ENCODE measurements at places on chromosomes 7 and 10.
A peak's percentile ranks its signal among the peaks of the same experiment; 100 is the strongest.

DNA sequence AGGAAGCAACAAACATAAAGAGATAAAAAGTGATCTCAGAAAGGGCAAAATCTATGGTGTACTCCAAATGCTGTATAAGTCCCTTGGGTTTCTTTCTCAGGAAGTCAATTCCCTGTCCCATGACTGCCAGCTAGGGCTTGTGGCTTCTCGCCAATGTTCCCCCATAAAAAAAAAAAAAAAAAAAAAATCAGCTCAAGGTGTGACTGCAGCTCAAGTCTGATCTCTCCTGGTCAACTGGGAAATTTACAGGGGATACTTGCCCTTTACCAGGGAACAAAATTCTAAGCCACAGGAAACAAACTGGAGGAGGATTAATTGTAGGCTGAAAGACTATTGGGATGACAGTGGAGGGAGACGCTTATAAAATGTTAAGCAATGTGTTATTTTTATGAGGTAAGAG lies 76.0 kb downstream of the PCGF5 start:
- H3K36me3 ChIP-seq = no peaks in the 10 kb centered on the region
- DNase-seq = no peak
- no peak overlapping the region for H3K27ac ChIP-seq

DNA sequence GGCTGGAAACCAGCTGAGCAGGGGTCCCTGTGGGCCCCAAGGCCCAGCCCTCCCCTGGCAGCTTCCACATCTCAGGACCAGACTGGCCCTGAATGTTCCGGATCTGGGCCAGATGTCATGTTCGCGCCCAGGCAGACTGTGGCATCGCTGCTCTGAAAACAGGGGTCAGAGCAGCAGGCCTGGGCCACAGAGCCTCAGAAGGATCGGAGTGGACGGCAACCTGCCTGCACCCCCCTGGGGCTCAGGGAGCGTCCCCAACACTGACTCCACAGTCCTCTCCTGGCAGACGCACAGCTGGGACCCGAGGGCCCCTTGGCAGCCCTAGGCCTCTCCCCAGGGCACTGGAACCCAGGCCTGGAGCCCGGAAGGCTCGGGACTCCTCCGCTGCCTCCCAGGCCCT lies 91.3 kb upstream of the DNAAF5 start:
- peaks cover 4% of the 10 kb centered on the region for H3K36me3 ChIP-seq
- H3K4me1 ChIP-seq = peaks cover 12% of the 10 kb centered on the region
- no peak overlapping the region for H3K27ac ChIP-seq
- no peak overlapping the region for H3K4me3 ChIP-seq

DNA sequence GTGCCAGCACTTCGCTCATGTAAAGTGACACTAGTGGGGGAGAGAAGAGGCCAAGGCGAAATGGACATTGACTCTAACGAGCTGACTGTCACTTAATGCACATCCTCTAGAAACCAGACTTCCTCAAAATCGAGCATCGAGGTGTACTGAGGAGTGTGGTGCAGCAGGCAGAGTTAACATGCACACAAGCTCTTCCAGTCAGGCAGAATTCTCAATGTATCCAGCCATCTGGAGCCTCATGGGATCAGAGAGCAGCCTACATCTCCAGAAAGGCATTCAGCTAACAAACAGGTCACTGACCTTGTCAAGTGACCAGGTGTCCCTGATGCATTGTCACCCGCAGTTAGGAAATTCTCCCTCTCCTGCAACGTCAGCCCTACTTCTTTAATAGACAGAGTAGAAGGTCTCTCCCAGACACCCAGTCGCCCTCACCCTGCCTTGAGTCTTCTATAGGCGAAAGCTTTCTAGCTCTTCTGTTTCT lies 259.8 kb upstream of the AOAH start:
- peaks cover 20% of the 10 kb centered on the region for H3K36me3 ChIP-seq
- no peak for DNase-seq
- no peaks in the 10 kb centered on the region for H3K27me3 ChIP-seq
- peaks cover 19% of the 10 kb centered on the region for H3K4me1 ChIP-seq

DNA sequence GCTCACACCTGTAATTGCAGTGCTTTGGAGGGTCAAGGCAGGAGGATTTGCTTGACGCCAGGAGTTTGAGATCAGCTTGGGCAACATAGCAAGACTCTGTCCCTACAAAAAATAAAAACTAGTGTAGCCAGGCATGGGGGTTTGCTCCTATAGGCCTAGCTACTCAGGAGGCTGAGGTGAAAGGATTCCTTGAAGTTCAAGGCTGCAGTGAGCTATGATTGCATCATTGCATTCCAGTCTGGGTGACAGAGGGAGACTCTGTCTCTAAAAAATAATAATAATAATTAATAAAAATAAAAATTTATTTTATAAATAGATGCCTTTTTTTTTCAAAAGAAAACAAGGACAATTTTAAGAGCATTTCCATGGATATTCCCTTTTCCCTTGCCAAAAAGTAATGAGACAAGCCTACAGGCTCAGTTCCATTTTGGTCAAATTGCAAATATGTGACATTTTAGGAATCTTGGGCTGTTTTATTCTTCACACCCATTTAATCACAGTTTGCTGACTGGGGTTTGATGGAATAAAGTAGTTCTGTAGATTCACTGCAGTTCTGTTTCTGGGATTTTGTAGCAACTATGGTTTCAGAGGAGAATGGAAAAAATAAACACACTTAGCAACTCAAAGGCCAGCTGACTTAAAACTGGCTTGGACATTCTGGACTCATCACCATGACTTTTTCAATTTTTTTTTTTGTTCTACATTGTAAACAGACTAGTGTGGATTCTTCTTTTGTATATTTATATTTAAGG lies 48.4 kb upstream of the ARHGAP21 start:
- H3K27me3 ChIP-seq = no peaks in the 10 kb centered on the region
- H3K27ac ChIP-seq = no peak overlapping the region
- no peaks in the 10 kb centered on the region for H3K4me1 ChIP-seq
- H3K4me3 ChIP-seq = no peak overlapping the region
- no peaks in the 10 kb centered on the region for H3K36me3 ChIP-seq
- no peak for DNase-seq

DNA sequence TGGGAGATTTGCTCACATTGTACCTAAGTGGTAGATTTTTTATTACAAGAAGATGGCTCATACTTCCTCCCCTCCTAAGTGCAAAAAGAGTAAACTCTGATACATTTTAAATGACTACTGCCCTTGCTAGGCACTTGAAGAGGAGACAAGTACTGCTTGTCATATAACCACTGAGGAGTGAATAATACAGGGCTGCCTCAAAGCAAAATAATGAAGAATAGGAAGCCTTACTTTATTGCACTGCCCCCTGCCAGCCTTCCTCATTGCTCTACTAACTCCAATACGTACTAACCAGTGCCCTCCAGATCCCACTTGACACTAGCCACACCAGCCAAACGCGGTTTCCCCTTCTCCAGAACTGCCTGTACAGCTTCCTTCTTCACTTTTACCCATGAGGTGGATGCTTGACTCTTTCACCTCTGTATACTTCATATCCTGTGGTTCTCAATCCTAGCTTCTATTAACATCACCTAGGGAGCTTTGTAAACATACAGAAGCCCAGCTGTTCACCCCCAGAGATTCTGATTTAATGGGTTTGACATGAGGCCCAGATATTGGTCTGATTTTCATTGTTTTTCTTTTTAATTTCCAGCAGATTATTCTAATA lies 11.7 kb upstream of the MTERF1 start:
- no peak overlapping the region for H3K27ac ChIP-seq
- DNase-seq = no peak
- peaks cover 11% of the 10 kb centered on the region for H3K27me3 ChIP-seq
- H3K4me1 ChIP-seq = no peaks in the 10 kb centered on the region
- H3K36me3 ChIP-seq = peaks cover under 1% of the 10 kb centered on the region

- H3K27me3 ChIP-seq = no peaks in the 10 kb centered on the region
- no peak overlapping the region for H3K27ac ChIP-seq
- DNase-seq = no peak
- H3K4me3 ChIP-seq = no peak overlapping the region
Observed at GRCh38 chr7:157416011-157416410, 79.2 kb downstream of the DNAJB6 start.

GRCh38 chr10:75739414-75740143 lies 308.2 kb downstream of the LRMDA start:
- H3K4me3 ChIP-seq = no peak overlapping the region
- no peaks in the 10 kb centered on the region for H3K4me1 ChIP-seq
- no peak overlapping the region for H3K27ac ChIP-seq
- no peaks in the 10 kb centered on the region for H3K27me3 ChIP-seq
- DNase-seq = no peak

- H3K27me3 ChIP-seq = peaks cover 26% of the 10 kb centered on the region
- peak overlapping the region; percentile 80 for H3K4me3 ChIP-seq
- H3K4me1 ChIP-seq = peaks cover 38% of the 10 kb centered on the region
- no peaks in the 10 kb centered on the region for H3K36me3 ChIP-seq
- no peak for DNase-seq
Observed at GRCh38 chr10:100008708-100009282, 952 bp downstream of the DNMBP start.

GRCh38 chr10:135601-136464 lies 578 bp downstream of the ZMYND11 start:
- H3K4me3 ChIP-seq = peak overlapping the region; percentile 78
- peaks cover 2% of the 10 kb centered on the region for H3K36me3 ChIP-seq
- peaks cover 36% of the 10 kb centered on the region for H3K4me1 ChIP-seq
- H3K27ac ChIP-seq = peak overlapping the region; percentile 92

DNA sequence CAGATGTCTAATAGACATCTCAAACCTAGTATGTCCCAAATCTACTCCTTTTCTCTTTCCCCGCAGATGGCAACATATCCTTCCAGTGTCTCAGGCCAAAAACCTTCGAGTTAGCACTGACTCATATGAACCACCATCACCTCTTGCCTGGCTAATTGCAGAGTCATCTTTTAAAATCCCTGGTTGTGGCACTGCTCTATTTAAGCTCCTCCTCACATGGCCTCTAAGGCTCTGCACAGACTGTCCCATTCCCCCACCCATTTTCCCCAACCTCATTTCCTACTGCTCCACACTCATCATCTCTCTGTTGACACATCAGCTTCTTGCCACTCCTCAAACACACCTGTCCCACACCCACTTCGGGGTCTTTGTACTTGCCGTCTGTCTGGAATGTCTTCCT lies 16.8 kb upstream of the HBP1 start:
- no peak overlapping the region for H3K27ac ChIP-seq
- peaks cover 5% of the 10 kb centered on the region for H3K4me1 ChIP-seq
- DNase-seq = no peak
- H3K4me3 ChIP-seq = no peak overlapping the region
- H3K36me3 ChIP-seq = no peaks in the 10 kb centered on the region

DNA sequence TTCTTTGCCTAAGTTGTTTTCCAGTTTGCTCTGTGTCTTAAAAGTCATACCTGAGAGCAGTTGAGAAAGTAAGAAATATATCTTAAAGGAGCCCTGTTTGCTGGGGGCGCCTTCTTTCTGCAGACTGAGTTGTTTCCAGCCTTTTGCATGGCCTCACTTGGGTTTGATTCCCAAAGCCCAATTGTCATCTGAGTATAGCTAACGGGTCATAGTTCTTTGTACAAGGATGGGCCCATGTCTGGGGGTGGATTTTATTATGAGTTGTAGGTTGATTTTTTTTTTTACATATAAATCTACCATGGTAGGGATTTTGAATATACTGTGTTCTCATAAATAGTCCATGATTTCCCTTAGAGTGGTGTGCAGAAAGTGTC lies 318.7 kb upstream of the LRGUK start:
- no peaks in the 10 kb centered on the region for H3K36me3 ChIP-seq
- no peaks in the 10 kb centered on the region for H3K4me1 ChIP-seq
- no peak overlapping the region for H3K27ac ChIP-seq
- H3K4me3 ChIP-seq = no peak overlapping the region

GRCh38 chr7:147658392-147658967 lies 932.1 kb upstream of the C7orf33 start:
- H3K4me1 ChIP-seq = no peaks in the 10 kb centered on the region
- H3K4me3 ChIP-seq = no peak overlapping the region
- no peak for DNase-seq

DNA sequence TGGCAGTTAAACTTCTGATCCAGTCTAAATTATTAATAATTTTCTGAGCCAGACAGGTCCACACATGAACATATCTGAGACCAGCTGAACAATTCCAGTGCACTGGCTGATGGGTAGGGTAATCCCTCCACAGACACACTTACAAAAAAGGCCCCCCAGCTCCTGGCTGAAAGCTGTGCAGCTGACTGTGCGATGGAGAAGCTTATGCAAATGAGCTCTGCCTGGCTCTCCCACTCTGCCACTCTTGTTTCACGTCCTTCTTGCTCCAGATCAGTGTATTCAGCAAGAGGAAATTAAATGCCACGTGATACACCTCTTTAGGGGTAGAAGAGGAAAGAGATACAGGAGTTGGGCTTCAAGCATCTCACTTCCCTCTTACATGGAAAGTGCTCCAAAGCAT lies 76.4 kb upstream of the FEZF1 start:
- H3K4me1 ChIP-seq = no peaks in the 10 kb centered on the region
- no peaks in the 10 kb centered on the region for H3K36me3 ChIP-seq
- no peak overlapping the region for H3K4me3 ChIP-seq
- no peak for DNase-seq
- no peaks in the 10 kb centered on the region for H3K27me3 ChIP-seq

GRCh38 chr7:94792241-94792640 lies 115.2 kb upstream of the PPP1R9A start:
- H3K27ac ChIP-seq = no peak overlapping the region
- no peaks in the 10 kb centered on the region for H3K36me3 ChIP-seq
- no peaks in the 10 kb centered on the region for H3K4me1 ChIP-seq

DNA sequence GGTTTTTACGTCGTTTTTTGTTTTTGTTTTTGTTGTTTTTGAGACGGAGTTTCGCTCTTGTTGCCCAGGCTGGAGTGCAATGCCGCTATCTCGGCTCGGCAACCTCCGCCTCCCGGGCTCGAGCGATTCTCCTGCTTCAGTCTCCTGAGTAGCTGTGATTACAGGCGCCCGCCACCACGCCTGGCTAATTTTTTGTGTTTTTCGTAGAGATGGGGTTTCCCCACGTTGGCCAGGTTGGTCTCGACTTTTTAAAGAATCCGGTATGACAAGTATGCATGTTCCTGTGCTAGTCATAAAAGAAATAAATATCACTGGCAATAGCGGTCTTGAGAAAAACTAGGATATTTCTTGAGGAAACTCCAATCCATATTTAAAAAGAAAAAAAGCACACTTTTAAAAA lies 2.7 kb upstream of the ARL4A start:
- no peak overlapping the region for H3K4me3 ChIP-seq
- H3K27ac ChIP-seq = no peak overlapping the region
- peaks cover 8% of the 10 kb centered on the region for H3K36me3 ChIP-seq
- H3K4me1 ChIP-seq = peaks cover 33% of the 10 kb centered on the region
- no peaks in the 10 kb centered on the region for H3K27me3 ChIP-seq

DNA sequence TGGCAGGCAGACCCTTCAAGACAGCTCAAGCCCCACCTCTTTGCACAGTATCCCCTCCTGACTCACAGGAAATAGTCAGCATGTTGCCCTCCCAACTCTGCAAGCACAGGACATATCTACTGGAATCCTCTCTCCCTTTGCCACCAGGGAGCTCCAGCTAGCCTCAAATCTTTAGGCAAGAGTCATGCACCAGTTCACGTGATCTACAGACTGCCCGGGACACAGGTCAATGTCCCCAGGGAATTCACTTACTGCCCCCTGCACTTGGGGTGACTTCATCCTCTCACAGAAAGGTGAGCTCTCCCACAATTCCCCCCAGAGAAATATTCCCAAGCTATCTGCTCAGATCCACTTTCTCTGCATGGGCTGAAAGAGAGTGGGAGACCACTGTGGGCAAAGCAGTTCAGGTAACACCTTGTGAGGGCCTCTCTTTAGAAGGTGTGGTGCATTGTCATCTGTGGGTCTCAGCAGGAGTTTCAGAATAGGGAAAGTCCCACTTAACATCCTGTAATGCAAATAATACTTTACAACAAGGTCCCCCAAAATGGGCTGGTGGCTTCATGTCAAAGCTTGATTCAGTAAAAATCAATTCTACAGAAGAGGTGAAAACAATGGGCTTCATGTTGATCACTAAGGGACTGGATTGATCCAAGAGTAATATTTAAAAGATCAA lies 129.9 kb downstream of the NOC3L start:
- H3K27me3 ChIP-seq = peaks cover 7% of the 10 kb centered on the region
- H3K4me1 ChIP-seq = no peaks in the 10 kb centered on the region
- H3K4me3 ChIP-seq = no peak overlapping the region
- DNase-seq = no peak
- H3K36me3 ChIP-seq = no peaks in the 10 kb centered on the region
- no peak overlapping the region for H3K27ac ChIP-seq

Data from activated CD4-positive, alpha-beta T cell treated with anti-CD3 and anti-CD28 coated beads, Interleukin-2, amount 10 ng/mL, durations not matched to agents 7 days and 5 days (primary cell).